ENCODE measurements at places on chromosomes 5 and 9. TPM values are rescaled to one million over a fixed set of nuclear protein-coding genes. Genes with fewer than 3 reads are reported as not detected.

Gene CDH12
- total RNA-seq, result not detected

Gene THG1L
- 10.5 TPM for total RNA-seq

Gene IL4
- not detected for total RNA-seq

Gene BSPRY
- total RNA-seq, result not detected

Gene DNAJC25
- total RNA-seq, result 5.1 TPM

Gene CATSPER3
- 0.94 TPM for total RNA-seq

Gene SHISAL2B
- not detected for total RNA-seq

GRCh38 chr5:52898961-52899680 lies 90.0 kb upstream of the ITGA2 start:
- H3K4me1 ChIP-seq, result no peaks in the 10 kb centered on the region
- H3K27ac ChIP-seq, result no peak overlapping the region
- no peak overlapping the region for H3K4me3 ChIP-seq
- no peaks in the 10 kb centered on the region for H3K36me3 ChIP-seq
- DNase-seq, result no peak

DNA sequence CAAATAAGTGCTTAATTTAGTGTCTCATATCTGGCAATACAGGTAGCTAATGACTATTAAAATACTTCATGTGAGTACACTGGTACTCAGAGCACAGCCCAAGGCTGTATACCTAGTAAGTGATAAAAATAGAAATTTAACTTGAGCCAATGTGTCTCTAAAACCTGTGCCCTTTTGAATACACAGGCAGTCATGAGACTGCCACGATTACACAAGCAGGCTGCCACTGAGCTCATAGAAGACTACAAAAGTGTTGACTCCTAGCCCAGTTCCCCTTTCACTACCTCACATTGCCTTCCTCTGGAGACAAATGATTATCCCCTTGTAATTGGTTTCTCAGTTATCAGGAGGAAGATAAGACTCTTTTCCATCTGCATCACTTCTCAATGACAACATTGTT lies 66.3 kb upstream of the PAPPA start:
- DNase-seq, result no peak
- no peaks in the 10 kb centered on the region for H3K27me3 ChIP-seq
- H3K27ac ChIP-seq, result no peak overlapping the region
- no peak overlapping the region for H3K4me3 ChIP-seq
- H3K4me1 ChIP-seq, result no peaks in the 10 kb centered on the region

GRCh38 chr5:140018920-140019644 lies 24.0 kb downstream of the NRG2 start:
- no peaks in the 10 kb centered on the region for H3K4me1 ChIP-seq
- DNase-seq, result no peak
- H3K27me3 ChIP-seq, result peaks cover 4% of the 10 kb centered on the region
- no peaks in the 10 kb centered on the region for H3K36me3 ChIP-seq

DNA sequence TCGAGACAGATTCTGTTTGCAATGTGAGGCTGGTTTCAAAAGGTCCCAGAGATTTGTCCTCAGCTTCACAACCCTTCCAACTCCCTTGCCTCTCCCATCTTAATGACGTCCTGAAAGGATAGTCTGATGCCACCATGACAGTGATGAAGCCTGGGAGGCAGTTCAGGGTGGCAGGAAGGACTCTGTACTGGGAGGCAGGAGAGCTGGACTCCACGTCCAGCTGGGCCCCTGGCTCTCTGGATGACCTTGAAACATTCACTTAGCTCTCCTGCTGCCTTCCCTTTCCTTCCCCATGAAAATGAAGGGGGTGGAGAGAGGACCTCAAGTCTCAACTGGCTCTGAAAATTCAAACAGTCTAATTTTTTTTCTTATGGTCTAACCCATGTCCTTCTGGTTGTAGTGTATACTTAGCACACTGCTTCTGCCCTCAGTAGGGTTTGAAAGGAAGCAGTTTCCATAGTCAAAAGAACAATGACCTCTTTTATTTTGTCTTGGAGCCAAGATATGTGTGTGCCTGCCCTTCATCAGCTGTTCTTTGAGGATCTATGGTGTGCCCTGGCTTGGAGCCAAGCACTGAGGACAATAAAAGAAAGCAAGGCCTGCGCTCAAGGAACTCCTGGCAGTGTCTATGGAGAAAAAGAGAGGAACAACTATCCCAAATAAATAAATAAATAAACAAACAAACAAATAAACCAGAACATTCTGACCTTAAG lies 188.3 kb downstream of the GRIA1 start:
- H3K4me1 ChIP-seq, result no peaks in the 10 kb centered on the region
- no peak for DNase-seq
- no peaks in the 10 kb centered on the region for H3K27me3 ChIP-seq
- H3K27ac ChIP-seq, result no peak overlapping the region

GRCh38 chr5:54460181-54460919 lies 4.9 kb downstream of the HSPB3 start:
- no peak overlapping the region for H3K4me3 ChIP-seq
- no peaks in the 10 kb centered on the region for H3K4me1 ChIP-seq
- H3K36me3 ChIP-seq, result no peaks in the 10 kb centered on the region
- H3K27ac ChIP-seq, result no peak overlapping the region
- DNase-seq, result no peak
- no peaks in the 10 kb centered on the region for H3K27me3 ChIP-seq

GRCh38 chr9:26856413-26857032 lies 36.1 kb downstream of the CAAP1 start:
- no peaks in the 10 kb centered on the region for H3K4me1 ChIP-seq
- no peak overlapping the region for H3K4me3 ChIP-seq
- DNase-seq, result no peak
- H3K27ac ChIP-seq, result no peak overlapping the region
- H3K27me3 ChIP-seq, result no peaks in the 10 kb centered on the region

- no peaks in the 10 kb centered on the region for H3K36me3 ChIP-seq
- H3K4me1 ChIP-seq, result no peaks in the 10 kb centered on the region
- H3K4me3 ChIP-seq, result no peak overlapping the region
- no peak for DNase-seq
- H3K27me3 ChIP-seq, result no peaks in the 10 kb centered on the region
- H3K27ac ChIP-seq, result no peak overlapping the region
Observed at GRCh38 chr5:89275066-89275855, 392.3 kb upstream of the MEF2C start.

GRCh38 chr9:4857163-4857810 lies 64.5 kb downstream of the RCL1 start:
- H3K27me3 ChIP-seq, result no peaks in the 10 kb centered on the region
- no peak overlapping the region for H3K4me3 ChIP-seq

- no peaks in the 10 kb centered on the region for H3K4me1 ChIP-seq
- H3K36me3 ChIP-seq, result no peaks in the 10 kb centered on the region
- no peak for DNase-seq
- no peaks in the 10 kb centered on the region for H3K27me3 ChIP-seq
- no peak overlapping the region for H3K27ac ChIP-seq
Observed at GRCh38 chr9:9846557-9846956, 766.2 kb downstream of the PTPRD start.

DNA sequence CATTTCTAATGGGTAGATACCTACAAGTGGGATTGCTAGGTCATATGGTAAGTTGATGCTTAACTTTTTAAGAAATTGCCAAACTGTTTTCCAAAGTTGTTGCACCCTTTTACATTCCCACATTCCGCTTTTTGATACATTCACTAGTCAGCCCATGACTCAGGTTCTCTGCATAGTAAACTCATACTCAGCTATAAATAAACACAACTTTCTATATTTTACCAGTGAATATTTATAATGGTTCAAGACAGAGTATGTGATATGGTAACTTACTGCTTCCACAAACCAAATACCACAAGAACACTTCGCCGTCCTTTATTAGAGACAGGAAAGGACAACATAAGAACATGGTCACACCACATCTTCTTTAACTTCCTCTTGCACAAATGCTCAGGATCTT lies 54.0 kb downstream of the PLPP1 start:
- H3K4me3 ChIP-seq, result no peak overlapping the region
- H3K36me3 ChIP-seq, result no peaks in the 10 kb centered on the region
- H3K27ac ChIP-seq, result no peak overlapping the region
- H3K27me3 ChIP-seq, result no peaks in the 10 kb centered on the region

DNA sequence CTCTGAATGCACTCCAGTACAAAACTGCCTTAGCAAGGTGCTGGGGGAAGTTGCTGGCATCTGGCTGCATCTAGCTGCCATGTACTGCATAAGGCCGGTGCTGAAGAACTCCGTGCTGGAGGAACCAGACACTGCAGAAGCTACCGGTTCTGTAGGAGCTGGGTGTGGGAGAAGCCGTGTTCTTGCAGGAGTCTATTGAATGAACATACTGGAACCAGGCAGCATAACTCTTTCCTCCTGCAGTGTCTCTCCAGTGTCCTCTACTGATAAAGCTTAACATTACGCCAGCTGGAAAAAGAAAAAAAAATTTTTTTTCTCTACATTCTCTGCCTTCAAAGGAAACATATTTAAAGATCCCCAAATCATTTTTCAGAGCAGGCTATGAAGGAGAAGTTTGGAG lies 38.5 kb downstream of the VPS13A start:
- peaks cover 10% of the 10 kb centered on the region for H3K36me3 ChIP-seq
- no peak for DNase-seq
- no peak overlapping the region for H3K4me3 ChIP-seq

DNA sequence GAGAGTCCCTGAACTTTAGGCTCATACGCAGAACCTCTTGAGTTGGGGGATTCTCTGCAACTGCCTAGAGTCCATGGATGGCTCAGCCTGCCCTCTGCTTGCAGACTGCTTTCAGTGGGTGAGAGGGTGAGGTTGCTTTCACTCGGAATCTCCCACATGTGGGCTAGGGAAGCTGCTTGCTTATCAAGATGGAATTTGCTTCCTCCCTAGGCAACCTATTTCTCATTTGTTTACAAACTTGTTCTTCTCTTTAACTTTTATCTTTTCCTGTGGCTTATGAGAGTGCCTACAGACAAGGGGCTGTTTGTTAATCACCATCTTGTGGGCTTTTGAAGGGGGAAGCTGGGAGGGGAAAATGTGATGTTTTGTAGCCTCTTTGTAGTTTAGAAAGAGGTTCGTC lies 10.0 kb downstream of the TLE4 start:
- no peaks in the 10 kb centered on the region for H3K36me3 ChIP-seq
- H3K27me3 ChIP-seq, result no peaks in the 10 kb centered on the region
- no peak overlapping the region for H3K4me3 ChIP-seq
- DNase-seq, result peak; percentile 68
